Activated CD8-positive, alpha-beta T cell treated with anti-CD3 and anti-CD28 coated beads, Interleukin-2, amount 10 ng/mL, durations not matched to agents 7 days and 5 days (primary cell): ENCODE measurements at places on chromosomes 7 and 10. TPM values are rescaled to one million over a fixed set of nuclear protein-coding genes. Genes with fewer than 3 reads are reported as not detected.
A peak's percentile ranks its signal among the peaks of the same experiment; 100 is the strongest.

The PFKFB3 gene
- total RNA-seq: 97.3 TPM

The MRLN gene
- not detected for total RNA-seq

The DIP2C gene
- 0.39 TPM for total RNA-seq

The DRGX gene
- total RNA-seq: not detected

The TRIM50 gene
- total RNA-seq: not detected

The MCM7 gene
- 375 TPM for total RNA-seq

The AKR1E2 gene
- 8.9 TPM for total RNA-seq

The CHN2 gene
- total RNA-seq: 8.7 TPM

The SUFU gene
- total RNA-seq: 12.0 TPM

The UCMA gene
- total RNA-seq: not detected

The DEPP1 gene
- total RNA-seq: not detected

The GARIN1A gene
- 0.26 TPM for total RNA-seq

The CFAP58 gene
- 0.24 TPM for total RNA-seq

The PIP gene
- not detected for total RNA-seq

The LEP gene
- not detected for total RNA-seq

GRCh38 chr10:100551196-100551595, 15.5 kb downstream of the HIF1AN start:
- DNase-seq: no peak
- no peak overlapping the region for H3K4me3 ChIP-seq
- peaks cover 20% of the 10 kb centered on the region for H3K4me1 ChIP-seq
- peak overlapping the region; percentile 9 for H3K27ac ChIP-seq
- no peaks in the 10 kb centered on the region for H3K27me3 ChIP-seq

GRCh38 chr10:69866688-69867461, 65.2 kb downstream of the COL13A1 start:
- no peak for DNase-seq
- H3K36me3 ChIP-seq: no peaks in the 10 kb centered on the region
- peaks cover 6% of the 10 kb centered on the region for H3K27me3 ChIP-seq

- no peak overlapping the region for H3K27ac ChIP-seq
- no peaks in the 10 kb centered on the region for H3K36me3 ChIP-seq
- peaks cover 32% of the 10 kb centered on the region for H3K27me3 ChIP-seq
- DNase-seq: no peak
- peaks cover 3% of the 10 kb centered on the region for H3K4me1 ChIP-seq
These were observed 111.7 kb upstream of the BTBD16 start for GRCh38 chr10:122159141-122159970.

DNA sequence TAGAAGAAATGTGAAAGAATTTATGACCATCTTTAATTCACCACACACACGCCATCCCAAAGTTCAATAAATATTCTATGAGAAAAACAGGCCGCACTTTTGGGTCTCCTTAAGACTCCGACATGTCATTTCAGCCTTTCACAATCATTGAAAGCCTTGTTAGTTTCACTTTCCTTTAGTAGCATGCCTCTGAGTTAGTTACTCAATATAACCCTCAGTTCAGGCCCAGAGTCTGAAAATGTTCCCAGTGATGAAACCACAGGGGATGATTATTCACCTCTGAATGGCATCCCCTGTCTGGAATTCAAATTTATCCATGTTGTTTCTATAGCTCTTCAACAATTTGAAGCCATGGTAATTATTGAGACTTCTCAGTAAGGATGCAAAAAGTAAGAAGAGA, 278.1 kb upstream of the NRP1 start:
- no peaks in the 10 kb centered on the region for H3K27me3 ChIP-seq
- no peak overlapping the region for H3K27ac ChIP-seq
- no peak overlapping the region for H3K4me3 ChIP-seq
- no peaks in the 10 kb centered on the region for H3K36me3 ChIP-seq

DNA sequence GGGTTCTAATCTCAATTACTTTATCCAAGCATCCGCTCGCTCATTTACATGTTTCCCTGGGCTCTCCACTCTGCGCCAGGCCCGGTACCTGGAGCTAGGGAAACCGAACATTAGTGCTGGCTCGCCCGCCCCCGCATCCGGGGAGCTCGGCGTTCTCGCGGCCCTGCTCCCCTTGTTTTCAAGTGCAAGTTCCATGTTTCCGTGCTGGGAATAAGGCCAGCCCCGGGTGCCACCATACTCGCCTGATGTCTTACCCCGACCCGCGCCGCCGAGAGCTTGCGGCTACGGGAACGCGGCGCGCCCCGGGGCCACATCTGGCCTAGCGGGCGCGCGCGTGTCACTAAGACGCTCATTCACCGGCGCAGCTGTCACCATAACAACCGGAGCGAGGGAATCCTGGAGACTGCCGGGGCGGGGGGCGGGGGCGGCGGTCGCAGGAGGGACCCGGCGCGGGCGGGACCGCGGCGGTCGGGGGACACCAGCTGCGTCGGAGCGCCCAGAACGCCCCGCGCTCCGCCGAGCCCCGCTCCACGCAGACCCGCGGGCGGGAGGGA, at the start of gene NEURL1:
NEURL1 (plus strand) TSS at position 344 of the 554 bp plus-strand sequence. CDS start 683 bp downstream, outside the sequence.
- peak within 1 kb of the TSS; percentile 74 for H3K4me3 ChIP-seq
- H3K27ac ChIP-seq: peak within 1 kb of the TSS; percentile 24
- H3K27me3 ChIP-seq: peaks cover 55% of the 10 kb centered on the region
- peak; percentile 41 for DNase-seq

DNA sequence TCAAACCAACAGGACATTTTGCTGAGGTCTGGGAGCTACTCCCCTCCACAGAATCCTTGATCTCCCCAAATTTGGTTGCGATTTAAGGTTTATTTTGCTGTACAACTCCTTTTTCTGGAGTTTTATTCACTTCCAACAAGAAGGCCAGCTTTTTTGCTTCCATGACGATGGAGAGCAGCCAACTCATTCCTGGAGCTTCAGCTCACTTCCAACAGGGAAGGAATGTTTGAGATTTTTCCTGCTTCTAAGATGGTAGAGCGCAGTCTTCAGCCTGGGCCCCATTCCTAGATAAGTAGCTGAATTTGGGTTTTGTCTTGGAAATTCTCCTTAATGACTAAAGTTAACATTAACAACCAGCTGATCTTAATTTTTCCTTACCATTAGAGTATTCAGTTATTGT, 30.9 kb upstream of the CREB3L2 start:
- H3K4me1 ChIP-seq: no peaks in the 10 kb centered on the region
- no peak overlapping the region for H3K4me3 ChIP-seq
- peaks cover 3% of the 10 kb centered on the region for H3K27me3 ChIP-seq
- H3K36me3 ChIP-seq: peaks cover 3% of the 10 kb centered on the region

GRCh38 chr7:36265680-36266079, 112.6 kb downstream of the EEPD1 start:
- no peaks in the 10 kb centered on the region for H3K36me3 ChIP-seq
- H3K4me3 ChIP-seq: no peak overlapping the region
- H3K27ac ChIP-seq: no peak overlapping the region
- DNase-seq: no peak
- no peaks in the 10 kb centered on the region for H3K27me3 ChIP-seq

DNA sequence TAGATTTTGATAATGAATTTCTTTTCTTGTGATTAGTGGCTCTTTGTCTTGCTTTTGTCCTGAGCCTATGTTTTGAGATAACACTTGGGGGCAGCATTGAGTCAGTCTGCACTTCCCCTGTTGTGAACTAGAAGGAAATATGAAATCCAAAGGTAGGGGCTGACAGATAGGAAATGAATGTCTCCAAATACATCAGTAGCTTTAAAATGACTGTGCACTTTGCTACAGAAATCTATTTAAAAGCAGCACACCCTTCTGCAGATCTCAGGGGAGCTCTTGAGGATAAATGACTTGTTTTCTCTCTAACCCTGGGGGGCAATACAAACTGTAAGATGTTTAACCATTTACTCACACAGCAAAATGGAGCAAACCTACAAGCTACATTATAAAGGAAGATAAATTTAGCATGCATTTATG, 176.0 kb upstream of the MYO3A start:
- H3K4me3 ChIP-seq: no peak overlapping the region
- no peaks in the 10 kb centered on the region for H3K36me3 ChIP-seq
- H3K27me3 ChIP-seq: no peaks in the 10 kb centered on the region
- no peak overlapping the region for H3K27ac ChIP-seq

- peaks cover 5% of the 10 kb centered on the region for H3K4me1 ChIP-seq
- H3K4me3 ChIP-seq: no peak overlapping the region
- H3K27me3 ChIP-seq: no peaks in the 10 kb centered on the region
- DNase-seq: no peak
- peaks cover 49% of the 10 kb centered on the region for H3K36me3 ChIP-seq
These were observed 32.6 kb downstream of the PLAC9 start for GRCh38 chr10:80165173-80165572.

- H3K27ac ChIP-seq: no peak within 1 kb of the TSS
- H3K36me3 ChIP-seq: no peaks in the 10 kb centered on the region
- peaks cover 22% of the 10 kb centered on the region for H3K27me3 ChIP-seq
- no peaks in the 10 kb centered on the region for H3K4me1 ChIP-seq
- DNase-seq: no peak
These were observed at the start of gene CABCOCO1 for GRCh38 chr10:61662794-61663259. Gene CABCOCO1 (plus strand): TSS chr10:61662929. CDS start chr10:61662973, 44 bp downstream.

- H3K27ac ChIP-seq: no peak overlapping the region
- no peaks in the 10 kb centered on the region for H3K36me3 ChIP-seq
- no peaks in the 10 kb centered on the region for H3K4me1 ChIP-seq
- H3K27me3 ChIP-seq: no peaks in the 10 kb centered on the region
- H3K4me3 ChIP-seq: no peak overlapping the region
- DNase-seq: no peak
These were observed 235.9 kb downstream of the COBL start for GRCh38 chr7:51080622-51081269.

GRCh38 chr7:30206491-30206890, 71.7 kb downstream of the MTURN start:
- H3K4me1 ChIP-seq: no peaks in the 10 kb centered on the region
- H3K36me3 ChIP-seq: no peaks in the 10 kb centered on the region

- H3K4me1 ChIP-seq: peaks cover 9% of the 10 kb centered on the region
- H3K27ac ChIP-seq: no peak overlapping the region
- peaks cover 8% of the 10 kb centered on the region for H3K27me3 ChIP-seq
- H3K4me3 ChIP-seq: no peak overlapping the region
These were observed 17.4 kb upstream of the HPS1 start for GRCh38 chr10:98463976-98464754.

GRCh38 chr7:159128767-159129166, 15.9 kb downstream of the VIPR2 start:
- H3K27me3 ChIP-seq: no peaks in the 10 kb centered on the region
- no peak for DNase-seq
- no peaks in the 10 kb centered on the region for H3K36me3 ChIP-seq
- no peak overlapping the region for H3K27ac ChIP-seq

DNA sequence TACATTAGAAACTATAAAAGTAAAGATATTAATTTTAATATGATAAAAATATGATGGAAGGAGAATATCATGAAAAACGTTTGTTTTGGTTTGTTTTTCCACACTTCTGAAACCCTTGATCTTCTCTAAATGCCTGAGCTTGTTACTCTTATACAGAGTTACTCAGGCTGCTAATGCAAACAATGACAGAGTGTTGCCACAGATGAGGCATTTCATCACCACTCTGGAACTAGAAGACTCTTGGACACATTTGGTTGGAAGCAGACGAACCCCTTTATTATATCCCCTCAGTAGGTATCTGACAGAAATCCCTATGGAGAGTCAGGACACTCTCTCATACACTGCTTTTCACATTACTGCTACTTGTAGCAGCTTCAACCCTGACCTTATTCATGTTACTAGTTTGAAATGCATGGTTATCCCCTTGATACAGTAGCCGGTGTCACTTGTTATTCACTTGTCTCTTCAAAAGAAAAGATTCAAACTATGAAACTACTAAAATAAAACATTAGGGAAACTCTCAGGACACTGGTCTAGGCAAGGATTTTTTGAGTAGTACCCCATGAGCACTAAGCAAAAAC, 66.9 kb downstream of the SEMA3C start:
- no peak overlapping the region for H3K27ac ChIP-seq
- H3K36me3 ChIP-seq: no peaks in the 10 kb centered on the region
- H3K27me3 ChIP-seq: no peaks in the 10 kb centered on the region
- no peaks in the 10 kb centered on the region for H3K4me1 ChIP-seq
- DNase-seq: no peak
- no peak overlapping the region for H3K4me3 ChIP-seq

DNA sequence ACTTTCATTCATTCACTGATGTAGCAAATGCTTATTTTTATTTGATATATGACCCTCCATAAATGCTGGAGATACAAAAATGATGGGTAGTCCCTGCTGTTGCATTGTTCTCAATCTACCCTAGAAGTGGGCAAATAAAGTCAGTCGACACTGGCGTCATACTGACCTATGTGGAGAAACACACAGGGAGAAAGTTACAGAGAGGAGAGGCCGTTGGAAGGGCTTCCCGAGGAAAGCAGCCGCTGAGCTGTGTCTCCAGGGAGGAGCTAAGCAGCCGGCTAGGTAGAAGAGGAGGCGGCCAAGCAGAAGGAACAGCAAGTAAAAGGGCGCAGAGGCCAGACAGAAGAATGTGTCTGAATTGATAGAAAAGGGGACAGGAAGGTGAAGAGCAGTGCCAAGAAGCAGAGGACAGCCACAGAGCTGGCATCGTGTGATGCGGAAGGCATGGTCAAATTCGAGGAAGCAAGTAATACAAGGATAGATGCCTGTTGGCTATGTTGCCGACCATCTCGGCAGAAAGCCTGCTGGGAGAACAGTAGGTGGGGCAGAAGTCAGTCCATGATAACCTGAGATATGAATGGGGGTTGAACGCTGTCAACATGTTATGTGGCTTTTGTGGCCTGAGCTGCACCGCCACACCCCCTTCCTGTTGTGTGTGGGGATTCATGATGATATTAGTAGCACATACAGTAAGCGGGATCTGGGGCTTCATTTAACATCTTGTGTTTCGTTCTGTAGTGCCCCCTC, 25.9 kb downstream of the ST8SIA6 start:
- peaks cover 11% of the 10 kb centered on the region for H3K27me3 ChIP-seq
- H3K4me1 ChIP-seq: peaks cover 70% of the 10 kb centered on the region

DNA sequence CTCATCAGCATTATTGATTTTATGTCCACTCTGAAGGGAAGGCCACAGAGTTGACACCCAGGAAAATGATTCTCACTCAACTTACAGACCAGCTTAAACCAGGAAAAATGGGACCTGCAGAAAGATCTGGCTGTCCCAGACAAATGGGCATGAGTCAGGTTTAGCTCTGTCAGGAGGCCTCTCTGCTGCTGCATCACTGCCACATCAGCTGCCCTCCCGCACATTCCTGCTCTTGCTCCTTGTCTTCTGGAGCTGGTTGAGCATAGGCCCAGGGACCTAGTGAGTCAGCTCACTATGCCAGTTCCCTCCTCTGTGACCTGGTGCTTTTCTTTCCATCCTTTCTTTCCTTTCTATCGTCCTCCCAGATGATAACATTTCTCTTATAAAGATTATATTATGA, 18.8 kb upstream of the SMNDC1 start:
- DNase-seq: no peak
- peaks cover 13% of the 10 kb centered on the region for H3K4me1 ChIP-seq
- no peak overlapping the region for H3K4me3 ChIP-seq
- H3K27ac ChIP-seq: no peak overlapping the region
- peaks cover 5% of the 10 kb centered on the region for H3K36me3 ChIP-seq
